ENCODE measurements at places on chromosomes 11 and 22. TPM values are rescaled to one million over a fixed set of nuclear protein-coding genes. Genes with fewer than 3 reads are reported as not detected.

DNA sequence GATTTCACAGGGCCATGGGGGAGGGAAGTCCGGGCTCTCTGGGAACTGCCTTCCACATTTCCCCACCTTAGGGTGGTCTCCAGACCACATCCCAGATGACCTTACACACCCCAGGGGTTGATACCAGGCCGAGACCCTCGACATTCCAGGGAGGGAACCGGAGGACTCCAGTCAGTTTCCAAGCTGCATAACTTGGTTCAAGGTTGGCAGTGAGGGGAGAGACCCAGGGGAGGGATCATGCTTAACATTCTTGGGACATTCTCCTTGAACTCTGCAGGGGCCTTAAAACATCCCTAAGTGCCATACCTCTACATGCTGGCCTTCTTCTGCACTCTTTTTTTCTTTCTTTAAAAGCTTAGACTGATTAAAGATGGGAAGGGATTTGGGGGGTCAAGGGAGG lies 251.0 kb downstream of the ST3GAL4 start:
- no peaks in the 10 kb centered on the region for H3K27me3 ChIP-seq
- H3K4me3 ChIP-seq: no peak overlapping the region
- no peaks in the 10 kb centered on the region for H3K36me3 ChIP-seq
- no peak for DNase-seq
- no peak overlapping the region for H3K27ac ChIP-seq

DNA sequence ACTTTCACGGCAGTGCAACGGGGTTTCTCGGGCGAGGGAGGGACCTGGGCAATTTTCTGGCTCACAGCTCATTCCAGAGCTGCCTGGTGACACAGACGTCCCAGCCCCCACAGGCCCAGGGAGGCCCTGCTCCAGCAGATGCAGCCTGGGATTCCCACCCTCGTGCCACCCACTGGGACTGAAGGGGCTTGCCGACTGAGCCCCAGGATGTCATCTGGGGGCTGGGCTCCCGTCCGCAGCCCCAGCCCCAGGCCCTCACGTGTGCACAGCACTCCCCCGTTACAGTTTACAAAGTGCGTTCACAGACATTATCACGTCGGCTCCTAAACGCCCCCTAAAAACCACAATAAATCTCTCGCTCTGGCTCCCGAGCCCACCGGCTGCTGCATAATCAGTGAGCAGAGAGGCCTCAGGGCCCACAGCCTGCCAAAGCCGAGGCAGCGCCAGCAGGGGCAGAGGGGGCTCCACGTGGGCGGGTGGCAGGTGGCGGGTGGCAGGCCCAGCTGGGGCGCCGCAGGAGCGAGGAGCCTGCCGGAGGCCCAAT lies 76.9 kb upstream of the TCF20 start:
- H3K4me1 ChIP-seq: no peaks in the 10 kb centered on the region
- H3K27ac ChIP-seq: no peak overlapping the region
- H3K36me3 ChIP-seq: no peaks in the 10 kb centered on the region
- H3K27me3 ChIP-seq: no peaks in the 10 kb centered on the region

Gene SLC1A2
- 1.5 TPM for total RNA-seq

Gene MYBPC3
- 0.91 TPM for total RNA-seq

Gene CPT1B
- total RNA-seq: 31.4 TPM

Gene PRRG4
- total RNA-seq: 5.2 TPM

DNA sequence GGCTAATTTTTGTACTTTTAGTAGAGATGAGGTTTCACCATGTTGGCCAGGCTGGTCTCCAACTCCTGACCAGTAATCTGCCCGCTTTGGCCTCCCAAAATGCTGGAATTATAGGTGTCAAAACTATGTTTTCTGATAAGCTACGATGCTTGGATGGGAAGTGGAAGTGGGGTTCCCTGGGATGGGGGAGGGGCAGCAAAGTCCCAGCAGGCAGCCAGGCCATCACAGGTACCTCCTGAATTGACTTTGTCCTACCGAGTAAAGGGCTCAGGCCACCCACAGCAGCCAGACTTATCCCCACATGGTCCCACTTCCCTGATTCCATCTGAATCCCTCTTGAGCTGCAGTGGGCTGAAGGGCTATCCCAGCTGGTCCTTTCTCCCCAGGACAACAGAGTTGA lies 6.9 kb downstream of the FTH1 start:
- peaks cover 3% of the 10 kb centered on the region for H3K36me3 ChIP-seq
- no peaks in the 10 kb centered on the region for H3K27me3 ChIP-seq
- H3K27ac ChIP-seq: no peak overlapping the region
- DNase-seq: no peak
